ENCODE measurements at places on chromosomes 11 and 22.

DNA sequence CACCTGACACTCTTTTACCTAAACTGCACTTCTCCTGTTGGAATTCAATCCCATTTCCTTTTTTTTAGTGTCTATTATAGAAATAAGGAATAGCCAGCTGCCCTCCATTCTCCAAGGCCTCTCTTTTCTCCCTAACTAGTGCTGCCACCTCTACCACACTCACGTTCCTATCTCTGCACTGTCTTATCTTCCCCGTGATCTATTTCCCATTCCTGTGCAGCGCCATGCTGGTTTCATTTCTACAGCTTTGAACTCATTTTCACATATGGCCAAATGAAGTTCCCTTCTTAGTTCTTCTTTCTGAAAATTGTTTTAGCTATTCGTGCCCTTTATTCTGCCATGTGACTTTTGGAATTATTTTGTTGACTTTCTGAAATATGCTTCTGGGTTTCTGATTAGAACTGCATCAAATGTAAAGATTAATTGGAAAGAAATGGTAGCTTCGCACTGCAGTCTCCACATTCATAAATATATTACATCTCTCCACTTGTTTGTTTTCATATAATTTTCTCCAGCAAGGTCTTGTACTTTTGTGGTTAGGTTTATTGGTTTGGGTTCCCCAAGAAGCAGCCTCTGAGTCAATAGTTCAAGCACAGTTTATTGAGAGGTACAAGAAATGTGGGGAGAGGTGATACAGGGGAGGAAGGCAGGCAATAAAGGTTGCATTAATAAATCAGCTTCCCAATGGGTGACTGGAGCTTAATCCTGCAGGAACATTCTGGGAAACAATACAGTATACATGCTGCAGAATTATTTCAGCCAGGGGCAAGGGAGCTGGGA, 43.7 kb upstream of the DRD2 start:
- no peak for DNase-seq

GRCh38 chr11:47413351-47413750, 5.0 kb downstream of the SLC39A13 start:
- no peak for DNase-seq

DNA sequence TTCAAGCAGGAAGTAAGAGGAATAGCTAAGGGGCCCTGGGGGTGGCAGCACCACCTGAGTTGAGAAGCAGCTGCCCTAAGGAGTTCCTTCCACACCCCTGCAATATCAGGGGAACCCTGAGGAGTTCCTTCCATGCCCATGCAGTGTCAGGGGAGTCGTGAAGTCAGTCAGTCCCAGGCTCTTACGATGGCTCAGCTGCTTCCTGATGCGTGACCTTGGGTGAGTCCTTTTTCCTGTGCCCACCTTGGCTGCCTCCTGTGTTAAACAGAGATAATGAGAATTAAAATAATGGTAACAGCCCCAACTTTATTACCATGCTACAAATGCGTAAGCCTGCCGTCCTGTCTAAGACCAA, 181.1 kb downstream of the MIAT start:
- no peak for DNase-seq

DNA sequence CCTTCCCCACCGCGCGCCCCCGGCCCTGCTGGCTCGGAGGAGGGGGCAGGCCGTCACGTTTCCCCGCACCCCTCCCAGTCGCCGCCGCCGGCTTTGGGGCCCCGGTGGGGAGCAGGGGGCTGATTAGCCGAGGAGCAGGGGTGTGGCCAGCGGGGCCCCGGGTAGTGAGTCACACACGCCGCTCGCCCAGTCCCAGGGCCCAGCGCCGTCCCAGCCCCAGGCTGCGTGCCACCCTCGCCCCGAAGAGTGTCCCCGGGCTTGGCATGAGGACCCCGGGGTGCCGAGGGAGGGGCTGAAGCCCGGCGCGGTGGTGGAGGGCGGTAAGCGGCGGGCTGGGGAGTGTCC, 34.4 kb downstream of the PRDM11 start:
- peak; percentile 73 for DNase-seq

DNA sequence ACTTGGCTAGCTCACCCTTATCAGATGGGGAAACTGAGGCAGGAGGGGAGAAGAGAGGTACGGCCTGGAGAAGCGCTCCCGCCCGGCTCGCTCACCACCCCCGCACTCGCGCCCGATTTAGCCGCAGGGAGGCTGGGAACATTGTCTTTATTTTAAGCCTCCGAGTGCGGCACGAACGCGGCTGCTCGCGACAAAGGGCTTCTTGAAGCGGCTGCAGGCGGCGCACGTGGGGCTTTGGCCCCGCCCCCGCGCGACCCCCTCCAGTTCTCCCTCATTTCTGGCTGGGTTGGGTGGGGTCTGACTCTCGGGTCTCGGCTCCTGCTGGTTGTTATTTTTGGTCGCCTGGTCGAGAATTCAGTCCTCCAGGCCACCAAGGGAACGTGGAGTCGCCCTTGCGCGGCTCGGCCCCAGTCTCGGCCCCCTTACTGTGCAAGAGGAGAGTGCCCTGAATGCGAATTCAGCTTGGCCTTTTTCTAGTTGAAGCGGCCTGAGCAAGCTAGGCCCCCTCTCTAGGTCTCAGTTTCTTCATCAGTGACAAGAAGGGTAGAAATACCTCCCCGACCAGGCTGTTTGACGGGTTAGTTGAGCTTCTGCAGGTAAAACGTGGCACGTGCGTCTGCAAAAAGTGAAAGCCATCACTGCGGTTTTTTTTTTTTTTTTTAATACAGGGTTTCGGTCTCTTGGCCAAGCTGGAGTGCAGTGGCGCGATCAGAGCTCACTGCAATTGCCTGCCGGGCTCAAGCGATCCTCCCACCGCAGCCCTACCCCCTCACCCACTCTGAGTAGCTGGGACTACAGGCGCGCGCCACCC, 2.6 kb upstream of the CHRM1 start:
- no peak for DNase-seq

DNA sequence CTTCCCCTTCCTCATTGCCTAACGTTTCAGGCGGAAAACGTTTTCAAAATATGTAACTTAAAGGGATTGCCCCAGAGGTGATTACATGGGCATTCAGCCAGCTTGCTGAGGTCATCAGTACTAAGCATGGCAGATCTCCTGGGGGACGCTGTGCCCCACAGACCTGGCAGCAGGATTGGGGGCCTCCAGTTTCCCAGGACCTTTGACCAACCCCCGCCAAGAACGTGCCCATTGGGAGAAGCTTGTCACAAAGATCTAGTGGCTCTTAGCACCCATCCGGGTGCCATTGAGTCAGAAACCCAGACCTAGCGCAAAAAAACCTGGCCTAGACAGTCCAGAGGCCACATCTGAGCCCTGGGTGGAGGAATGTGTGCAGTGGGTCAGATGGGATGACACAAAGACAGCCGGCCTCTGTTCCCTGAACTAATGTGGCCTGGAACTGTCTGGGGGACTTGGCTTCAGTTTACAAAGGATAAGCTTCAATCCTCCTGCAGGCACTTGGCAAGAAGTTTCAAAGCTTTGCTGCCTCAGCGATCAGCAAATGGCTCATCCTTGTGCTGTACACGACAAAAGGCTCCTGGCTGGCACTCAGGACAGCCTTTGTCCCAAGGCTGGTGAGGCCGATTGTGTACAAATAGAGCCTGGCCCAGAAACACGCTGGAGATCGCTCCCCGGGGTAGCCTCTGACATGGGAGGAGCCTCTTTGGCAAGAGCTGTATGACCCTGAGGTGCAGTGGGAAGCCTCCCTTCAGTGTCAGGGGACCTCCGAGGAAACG, 9.5 kb downstream of the C1QTNF6 start:
- no peak for DNase-seq

- no peak for DNase-seq
Observed at GRCh38 chr22:45125188-45125587, 38.5 kb upstream of the NUP50 start.

DNA sequence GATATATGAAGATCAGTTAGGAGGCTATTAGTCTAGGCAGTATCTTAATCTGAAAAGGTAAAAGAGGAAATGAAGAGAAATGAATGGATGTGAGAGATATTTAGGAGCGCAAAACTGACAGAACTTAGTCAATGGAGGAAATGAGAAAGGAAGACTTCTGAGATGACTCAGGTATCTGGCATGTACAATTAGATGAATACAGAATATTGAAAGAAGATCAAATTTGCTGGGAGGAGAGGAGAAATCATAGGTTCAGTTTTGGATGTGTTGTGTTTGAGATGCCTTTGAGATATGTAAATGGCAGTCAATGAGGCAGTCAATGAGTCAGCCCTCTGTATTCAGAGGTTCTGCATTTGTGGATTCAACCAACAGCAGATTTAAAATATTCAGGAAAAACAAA, 42.9 kb upstream of the GAB2 start:
- no peak for DNase-seq

- DNase-seq = no peak
Observed at GRCh38 chr22:37848587-37849088, 581 bp upstream of the EIF3L start.

GRCh38 chr22:49582678-49583077, 245.0 kb downstream of the BRD1 start:
- DNase-seq = no peak

DNA sequence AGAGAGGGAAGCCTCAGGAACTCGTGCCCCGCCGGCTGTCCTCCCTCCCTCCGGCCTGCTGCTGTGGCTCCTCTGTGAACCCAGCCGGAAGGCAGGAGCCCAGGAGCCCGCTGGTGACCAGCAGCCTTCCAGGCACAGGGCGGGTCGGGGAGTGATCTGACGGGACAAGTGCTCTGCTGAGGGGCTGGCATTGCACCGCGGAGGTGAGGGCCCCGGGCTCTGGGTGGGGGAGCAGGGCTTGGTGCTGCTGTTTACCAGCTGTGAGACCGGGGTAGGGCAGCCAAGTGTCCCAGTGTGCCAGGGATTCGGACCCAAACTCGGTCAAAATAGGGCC, 53.3 kb downstream of the FLRT1 start:
- DNase-seq = no peak

- no peak for DNase-seq
Observed at GRCh38 chr11:118002541-118003423, 16.6 kb downstream of the IL10RA start.

DNA sequence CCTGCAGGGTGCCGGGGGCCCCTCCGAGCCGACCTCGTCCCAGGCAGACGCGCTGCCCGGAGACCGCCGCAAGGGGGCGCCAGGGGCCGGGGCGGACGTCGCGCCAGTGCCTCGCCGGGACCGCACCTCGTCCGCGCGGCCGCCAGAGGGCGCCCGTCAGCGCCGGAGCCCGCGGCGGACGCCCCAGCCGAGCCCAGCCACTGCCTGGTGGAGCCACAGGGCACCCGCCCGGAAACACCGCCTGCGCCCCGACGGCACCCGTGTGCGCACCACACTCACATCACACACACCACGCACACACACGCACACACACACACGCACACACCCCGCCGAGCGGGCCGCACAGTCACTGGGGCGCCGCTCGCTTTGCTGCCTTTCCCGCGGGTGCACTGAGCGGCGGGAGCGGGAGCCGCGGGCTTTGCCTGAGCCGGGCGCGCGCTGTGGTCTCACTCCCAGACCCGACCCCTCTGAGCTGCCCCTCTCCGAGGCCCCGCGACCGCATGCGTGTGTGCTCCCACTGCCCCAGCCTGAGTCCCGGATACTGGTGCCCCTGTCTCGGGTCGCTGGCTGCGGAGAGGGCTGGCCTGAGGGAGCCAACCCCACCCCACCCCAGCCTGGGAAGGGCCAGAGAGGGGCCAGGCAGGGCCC, 449.3 kb downstream of the OPCML start:
- DNase-seq = no peak

- DNase-seq = no peak
Observed at GRCh38 chr11:79087961-79088318, 352.9 kb downstream of the TENM4 start.

GRCh38 chr11:67470337-67471002, 1.4 kb upstream of the TMEM134 start:
- no peak for DNase-seq

DNA sequence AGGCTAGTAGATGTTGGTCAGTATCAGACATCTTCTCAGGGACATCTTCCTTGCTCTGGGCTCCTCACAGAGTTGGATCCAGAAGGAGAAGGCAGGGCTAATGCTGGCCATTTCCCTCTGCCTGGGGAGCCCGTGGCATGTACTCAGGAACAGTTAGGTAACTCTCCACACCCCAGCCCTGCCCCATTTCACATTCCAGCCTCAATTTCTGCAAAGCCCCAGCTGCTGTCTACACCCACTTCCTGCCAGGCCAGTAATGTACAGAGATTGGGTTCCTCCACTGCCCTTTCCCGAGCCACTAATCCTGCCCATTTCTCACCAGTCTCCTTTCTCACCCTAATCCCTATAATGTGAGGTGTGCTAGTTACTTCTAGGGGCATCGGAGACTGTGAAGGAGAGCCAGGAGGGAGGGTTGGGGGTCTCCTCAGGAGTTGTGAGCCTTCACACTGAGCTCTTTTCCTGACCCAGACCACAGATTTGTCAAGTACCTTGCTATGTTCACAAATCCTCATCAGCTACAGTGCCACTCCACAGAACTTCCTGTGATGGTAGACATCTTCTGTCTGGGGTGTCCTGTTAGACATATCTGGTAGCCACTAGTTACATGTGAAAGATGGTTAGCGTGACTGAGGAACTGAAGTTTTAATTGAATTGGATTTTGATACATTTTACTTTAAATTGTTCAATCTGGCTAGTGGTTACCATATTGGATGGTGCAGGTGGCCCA, 1.3 kb upstream of the SEC14L3 start:
- DNase-seq = no peak

DNA sequence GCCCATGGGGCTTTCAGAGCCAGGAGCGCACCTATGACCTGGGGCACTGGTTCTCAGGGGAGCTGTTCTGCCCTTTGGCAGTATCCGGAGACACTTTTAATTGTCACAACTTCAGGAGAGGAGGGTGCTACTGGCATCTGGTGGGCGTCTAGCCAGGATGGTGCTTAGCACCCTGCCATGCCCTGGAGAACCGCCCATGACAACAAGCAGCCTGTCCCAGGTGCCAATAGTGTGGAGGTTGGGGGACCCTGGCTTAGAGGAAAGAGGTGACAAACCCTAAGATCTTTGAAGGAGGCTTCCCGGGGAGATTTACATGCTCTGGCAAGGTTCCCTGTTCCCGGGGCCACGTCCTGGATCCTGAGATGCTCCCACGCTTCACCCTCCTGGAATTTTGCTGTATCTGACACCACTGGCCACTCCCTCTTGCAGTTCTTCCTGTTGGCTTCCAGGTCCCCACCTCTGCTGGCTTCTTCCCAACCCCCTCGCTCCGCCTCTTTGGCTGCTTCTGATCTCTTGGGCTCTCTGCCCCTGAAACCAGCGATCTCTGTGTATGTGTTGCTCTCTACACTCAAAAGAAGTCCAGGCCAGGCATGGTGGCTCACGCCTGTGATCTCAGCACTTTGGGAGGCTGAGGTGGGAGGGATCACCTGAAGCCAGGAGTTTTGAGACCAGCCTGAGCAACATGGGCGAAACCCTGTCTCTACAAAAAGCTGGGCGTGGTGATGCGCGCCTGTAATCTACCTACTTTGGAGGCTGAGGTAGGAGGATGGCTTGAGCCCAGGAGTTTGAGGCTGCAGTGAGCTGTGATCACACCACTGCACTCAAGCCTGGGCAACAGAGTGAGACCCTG, 31.1 kb downstream of the FADS3 start:
- DNase-seq = peak; percentile 71

- no peak for DNase-seq
Observed at GRCh38 chr22:24503843-24504338, 8.8 kb downstream of the UPB1 start.

GRCh38 chr22:25661073-25661472, 80.9 kb upstream of the MYO18B start:
- no peak for DNase-seq

All from A172 (cell line).